SK-N-MC (cell line): ENCODE measurements at places on chromosomes 4 and X.
A peak's percentile ranks its signal among the peaks of the same experiment; 100 is the strongest.

DNA sequence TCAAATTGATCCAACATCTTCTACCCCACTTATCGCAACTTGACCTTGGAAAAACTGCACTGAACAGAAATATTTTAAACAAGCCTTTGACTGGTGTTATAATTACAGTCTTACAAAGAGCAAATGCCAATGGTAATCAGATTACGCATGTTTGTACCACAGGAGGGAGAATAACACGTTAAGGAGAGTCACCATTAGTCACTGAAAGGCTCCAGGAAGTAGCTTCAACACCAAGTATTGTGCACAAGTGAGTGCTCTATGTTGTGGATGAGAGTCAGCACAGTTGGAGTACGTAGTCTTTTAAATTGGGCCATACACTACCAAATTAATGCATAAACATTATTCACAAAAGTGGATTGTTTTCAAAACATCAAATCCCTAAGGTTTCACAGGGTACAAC lies 1081.5 kb upstream of the TENM3 start:
- no peak for DNase-seq

DNA sequence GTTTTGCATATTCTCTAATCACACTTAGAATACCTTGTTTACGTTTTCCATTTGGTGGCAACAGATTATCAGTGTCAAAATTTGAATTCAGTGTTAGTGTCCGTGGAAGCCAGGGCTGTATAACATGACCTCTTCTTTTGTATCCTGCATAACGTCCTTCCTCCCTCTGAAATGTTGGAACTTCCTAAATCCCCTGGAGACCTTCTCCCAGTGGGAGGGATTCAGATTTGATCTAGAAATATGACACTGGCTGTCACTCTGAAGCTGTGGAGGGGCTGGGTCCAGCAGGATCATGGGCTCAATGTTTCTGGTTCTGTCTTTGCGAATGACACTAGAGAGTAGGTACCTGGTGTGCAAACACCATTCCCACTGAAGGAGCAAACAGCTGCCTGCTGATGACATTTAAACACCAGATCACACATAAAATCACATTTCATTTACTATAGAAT lies 850 bp upstream of the CXCL3 start:
- no peak for DNase-seq

GRCh38 chr4:10635091-10635490 lies 49.5 kb downstream of the CLNK start:
- DNase-seq: no peak

DNA sequence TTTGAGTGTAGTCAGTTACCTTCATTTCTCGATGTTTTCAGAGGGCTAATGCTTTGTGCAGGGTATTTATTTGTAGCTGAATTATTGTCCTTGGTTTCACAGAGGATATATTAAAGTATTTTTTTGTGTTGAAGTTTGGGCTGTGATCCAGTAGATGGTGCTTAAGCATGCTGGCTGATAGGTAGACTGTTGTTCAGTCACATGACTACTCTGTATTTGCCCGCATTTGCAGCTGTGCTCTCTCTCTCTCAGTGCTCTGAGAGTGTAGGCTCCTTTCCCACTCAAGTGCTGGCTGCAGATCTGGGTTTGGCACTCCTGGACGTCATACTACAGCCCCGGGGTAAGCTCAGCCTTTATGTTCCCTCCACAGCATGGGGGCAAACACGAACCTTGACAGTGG lies 21.7 kb downstream of the RAB40AL start:
- no peak for DNase-seq

GRCh38 chrX:148204195-148204594 lies 223.1 kb downstream of the FMR1NB start:
- no peak for DNase-seq

DNA sequence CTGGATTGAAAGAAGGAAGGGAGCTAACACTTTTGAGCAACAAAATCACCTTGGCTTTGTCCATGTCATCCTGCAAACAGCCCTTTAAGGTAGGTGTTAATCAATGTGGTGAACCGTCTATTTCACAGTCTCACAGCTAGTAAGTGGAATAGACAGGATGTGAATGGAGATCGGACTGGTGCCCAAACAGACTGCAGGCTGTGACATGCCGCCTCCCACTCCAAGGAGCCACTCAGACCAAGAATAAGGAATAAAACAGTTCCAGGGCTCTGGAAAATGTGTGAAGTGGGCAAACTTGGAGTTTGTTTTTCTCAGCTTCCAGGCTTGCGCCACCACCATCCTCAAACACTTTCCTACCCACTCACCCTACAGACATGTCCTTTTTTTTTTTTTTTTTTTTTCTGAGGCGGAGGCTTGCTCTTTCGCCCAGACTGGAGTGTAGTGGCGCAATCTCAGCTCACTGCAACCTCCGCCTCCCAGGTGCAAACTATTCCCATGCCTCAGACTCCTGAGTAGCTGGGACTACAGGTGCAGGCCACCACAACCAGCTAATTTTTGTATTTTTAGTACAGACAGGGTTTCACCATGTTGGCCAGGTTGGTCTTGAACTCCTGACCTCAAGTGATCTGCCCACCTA lies 57.7 kb upstream of the SEC24B start:
- no peak for DNase-seq

GRCh38 chr4:1711571-1712215 lies 426 bp downstream of the SLBP start:
- no peak for DNase-seq

DNA sequence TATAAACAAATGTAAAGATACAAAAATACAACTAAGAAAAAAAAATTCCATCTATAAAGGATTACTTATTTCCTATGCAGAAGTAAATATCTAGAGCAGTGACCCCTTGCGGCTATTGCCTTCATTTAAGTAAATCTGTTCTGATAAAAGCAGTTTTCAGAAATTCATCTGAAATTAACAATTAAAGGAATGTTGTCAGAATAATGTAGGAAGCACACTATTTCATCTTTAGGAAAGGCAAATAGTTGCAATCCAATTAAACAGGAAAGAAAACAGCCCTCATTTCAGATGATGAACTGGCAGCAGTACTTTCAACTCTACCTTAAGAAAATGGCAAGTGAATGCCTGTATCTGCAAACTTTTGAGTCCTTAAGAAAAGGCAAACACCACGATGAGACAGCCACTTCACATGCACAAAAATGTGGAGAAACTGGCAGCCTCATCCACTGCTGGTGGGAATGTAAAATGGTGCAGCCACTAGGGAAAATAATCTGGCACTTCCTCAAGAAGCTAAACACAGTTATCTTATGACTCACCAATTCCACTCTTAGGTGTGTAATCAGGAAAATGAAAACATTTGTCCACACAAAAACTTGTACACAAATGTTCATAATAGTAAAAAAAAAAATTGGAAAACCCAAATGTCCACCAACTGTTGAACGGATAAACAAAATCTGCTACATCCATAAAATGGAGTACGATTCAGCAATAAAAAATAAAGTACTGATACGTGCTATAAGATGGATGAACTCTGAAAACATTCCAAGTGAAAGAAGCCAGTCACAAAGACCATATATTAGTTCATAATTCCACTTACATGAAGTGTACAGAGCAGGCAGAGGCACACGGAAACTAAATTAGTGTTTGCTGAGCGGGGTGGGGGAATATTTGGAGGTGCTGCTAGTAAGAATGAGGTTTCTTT lies 2.0 kb upstream of the THAP9 start:
- DNase-seq: no peak

DNA sequence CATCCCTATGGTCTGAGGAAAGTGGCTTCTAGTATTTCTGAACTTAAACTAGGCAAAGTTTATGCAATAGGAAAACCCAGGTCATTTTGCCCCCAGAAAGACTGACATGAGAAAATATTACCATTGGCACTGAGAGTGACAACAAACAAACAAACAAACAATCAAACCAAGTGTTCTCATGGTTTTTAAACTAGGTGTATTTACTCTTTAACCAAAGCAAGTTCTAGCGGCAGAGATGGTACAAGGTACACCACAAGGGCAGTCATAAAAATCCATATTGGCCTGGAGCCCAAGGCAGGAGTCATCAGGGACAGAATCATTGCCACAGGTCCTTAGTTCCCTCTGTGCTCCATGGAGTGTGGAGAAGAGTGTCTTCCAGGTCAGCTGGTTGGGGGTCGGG lies 26.0 kb upstream of the ENPEP start:
- no peak for DNase-seq

DNA sequence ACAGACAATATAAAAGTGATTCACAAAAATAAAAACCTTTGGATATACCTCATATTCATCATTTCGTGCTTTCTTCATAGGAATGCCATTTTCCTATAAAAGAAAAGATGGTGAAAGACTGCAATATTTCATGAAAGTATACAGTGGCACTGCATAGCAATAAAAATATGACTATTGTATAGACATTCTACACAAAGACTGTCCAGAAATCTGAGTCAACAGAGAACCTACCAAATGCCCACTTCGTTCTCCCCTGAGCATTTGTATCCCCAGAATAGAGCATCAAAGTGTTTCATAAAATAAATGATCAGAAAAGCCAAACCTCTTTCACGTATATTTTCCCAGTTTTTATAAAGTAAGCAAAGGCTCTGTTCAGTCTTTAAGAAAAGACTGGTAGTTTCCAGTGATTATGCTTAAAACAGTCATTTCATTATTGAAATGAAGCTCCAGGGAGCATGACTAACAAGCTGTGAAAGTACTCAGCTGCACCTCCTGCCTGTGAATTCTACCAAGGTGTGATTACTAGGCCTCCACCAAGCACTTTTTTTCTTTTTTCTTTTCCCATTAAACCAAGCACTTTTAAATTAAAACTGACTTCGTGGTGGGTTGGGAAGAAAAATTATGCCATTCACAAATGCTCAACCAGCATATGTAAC lies 20.2 kb downstream of the PPA2 start:
- no peak for DNase-seq

DNA sequence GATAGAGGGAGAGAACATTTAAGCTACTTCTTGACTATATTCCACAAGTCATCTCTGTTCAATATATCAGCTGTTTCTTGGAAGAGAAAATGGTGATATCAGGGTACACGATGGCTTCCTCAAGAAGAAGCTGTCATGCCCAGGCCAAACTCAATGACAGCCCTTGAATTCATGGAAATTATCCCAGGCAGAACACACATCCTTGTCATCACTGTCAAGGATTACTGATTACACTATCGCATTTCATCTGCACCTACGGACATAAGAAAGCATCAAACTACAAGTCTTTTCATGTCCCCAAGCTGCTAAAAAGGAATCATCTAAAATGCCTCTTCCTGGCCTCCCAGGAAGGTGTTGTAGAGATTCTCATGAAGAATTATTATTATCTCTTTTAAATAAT lies 165.2 kb upstream of the SLC7A11 start:
- DNase-seq: no peak

DNA sequence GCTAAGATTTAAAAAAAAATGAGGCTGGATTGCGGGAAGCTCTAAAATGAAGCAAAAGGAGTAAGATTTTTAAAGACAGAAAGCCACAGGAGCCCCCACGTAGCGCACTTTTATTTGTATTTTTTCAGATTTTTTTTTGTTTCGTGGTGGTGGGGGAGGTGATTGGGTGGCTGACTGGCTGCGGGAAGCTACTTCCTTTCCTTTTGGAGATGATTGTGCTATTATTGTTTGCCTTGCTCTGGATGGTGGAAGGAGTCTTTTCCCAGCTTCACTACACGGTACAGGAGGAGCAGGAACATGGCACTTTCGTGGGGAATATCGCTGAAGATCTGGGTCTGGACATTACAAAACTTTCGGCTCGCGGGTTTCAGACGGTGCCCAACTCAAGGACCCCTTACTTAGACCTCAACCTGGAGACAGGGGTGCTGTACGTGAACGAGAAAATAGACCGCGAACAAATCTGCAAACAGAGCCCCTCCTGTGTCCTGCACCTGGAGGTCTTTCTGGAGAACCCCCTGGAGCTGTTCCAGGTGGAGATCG lies 908 bp downstream of the PCDH10 start:
- DNase-seq: no peak

- no peak for DNase-seq
These were observed 36.3 kb upstream of the PLAC8 start for GRCh38 chr4:83150653-83151330.

- DNase-seq: no peak
These were observed 12.2 kb upstream of the RAP1GDS1 start for GRCh38 chr4:98248934-98249333.

GRCh38 chrX:17597836-17598439 lies 139.4 kb upstream of the SCML1 start:
- no peak for DNase-seq

- no peak for DNase-seq
These were observed 84.8 kb upstream of the TFDP3 start for GRCh38 chrX:133302775-133303445.

DNA sequence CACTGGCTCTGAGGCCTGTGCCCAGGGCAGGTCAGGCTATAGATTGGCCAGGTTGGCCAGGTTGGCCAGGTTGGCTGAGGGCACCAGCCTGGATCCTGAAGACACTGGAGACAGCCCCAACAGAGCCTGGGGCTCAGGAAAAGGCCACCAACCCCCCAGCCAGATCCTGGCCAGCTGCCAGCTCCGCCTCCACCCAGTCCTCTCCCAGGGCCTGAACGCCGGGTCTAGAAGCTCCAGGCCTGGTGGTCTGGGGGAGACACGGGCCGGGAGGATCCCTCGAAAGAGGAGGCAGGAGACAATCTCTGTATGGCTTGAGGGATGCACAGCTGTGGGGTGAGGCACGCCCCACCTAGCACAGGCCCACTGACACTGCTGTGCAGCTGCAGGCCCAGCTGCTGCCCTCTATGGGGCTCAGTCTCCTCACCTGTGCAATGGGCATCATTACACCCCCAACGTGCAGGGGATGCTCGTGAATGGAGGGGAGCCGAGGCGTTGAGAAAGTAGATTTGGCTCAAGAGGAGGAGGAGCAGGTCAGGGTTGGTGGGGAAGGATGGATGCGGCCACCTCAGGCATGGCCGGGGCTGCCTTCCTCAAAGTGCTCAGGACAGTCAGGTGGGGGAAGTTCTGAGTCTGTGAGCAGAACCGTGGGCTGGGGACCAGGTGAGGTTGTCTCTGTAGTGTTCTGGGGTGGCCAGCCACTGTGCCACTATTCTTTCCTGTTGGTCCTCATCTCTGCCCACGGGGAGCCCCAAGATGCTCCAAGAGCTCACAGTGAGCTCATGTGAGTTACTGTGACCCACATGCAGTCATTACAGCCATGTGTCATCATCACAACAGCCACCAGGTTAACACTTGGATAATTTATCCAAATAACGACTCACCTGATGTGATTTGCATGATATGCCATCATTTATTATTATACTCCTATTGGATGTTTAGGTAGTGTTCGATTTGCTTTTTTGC lies 10.8 kb upstream of the GAGE10 start:
- DNase-seq: no peak

DNA sequence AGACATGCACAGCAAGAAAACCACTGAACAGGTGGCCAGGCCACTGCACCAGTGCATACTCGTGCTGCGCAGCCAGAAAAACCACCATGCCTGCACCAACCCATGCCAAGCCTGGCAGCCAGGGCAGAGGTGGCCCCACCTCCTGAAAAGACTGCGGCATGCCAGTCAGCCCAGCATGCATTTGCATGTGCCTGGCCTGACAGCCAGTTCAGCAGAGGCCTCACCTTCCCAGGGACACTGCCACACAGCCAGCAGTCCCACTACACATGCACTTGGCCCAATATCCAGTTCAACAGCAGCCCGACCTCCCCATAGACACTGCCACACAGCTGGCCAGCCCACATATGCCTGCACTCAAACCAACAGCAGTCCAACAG lies 43.5 kb upstream of the DDX60 start:
- DNase-seq: no peak

- peak; percentile 90 for DNase-seq
These were observed 124.0 kb downstream of the FAM53A start for GRCh38 chr4:1559896-1560650.

GRCh38 chrX:106510713-106511403 lies 100.9 kb upstream of the RADX start:
- no peak for DNase-seq

- no peak for DNase-seq
These were observed 1024.5 kb upstream of the PCDH10 start for GRCh38 chr4:132124624-132124974.
